Stimulated activated CD8-positive, alpha-beta memory T cell treated with anti-CD3 and anti-CD28 coated beads, Interleukin-4, amount 100 ng/mL, for 1 hour (primary cell): ENCODE measurements at places on chromosomes 2 and 18.

GRCh38 chr18:13382366-13382953 is 163.9 kb downstream of the LDLRAD4 start:
- no peak for DNase-seq

- DNase-seq: no peak
Observed at GRCh38 chr18:39805218-39805617, 2149.8 kb upstream of the PIK3C3 start.

GRCh38 chr18:26875040-26875654 is 9.6 kb upstream of the AQP4 start:
- DNase-seq: no peak

DNA sequence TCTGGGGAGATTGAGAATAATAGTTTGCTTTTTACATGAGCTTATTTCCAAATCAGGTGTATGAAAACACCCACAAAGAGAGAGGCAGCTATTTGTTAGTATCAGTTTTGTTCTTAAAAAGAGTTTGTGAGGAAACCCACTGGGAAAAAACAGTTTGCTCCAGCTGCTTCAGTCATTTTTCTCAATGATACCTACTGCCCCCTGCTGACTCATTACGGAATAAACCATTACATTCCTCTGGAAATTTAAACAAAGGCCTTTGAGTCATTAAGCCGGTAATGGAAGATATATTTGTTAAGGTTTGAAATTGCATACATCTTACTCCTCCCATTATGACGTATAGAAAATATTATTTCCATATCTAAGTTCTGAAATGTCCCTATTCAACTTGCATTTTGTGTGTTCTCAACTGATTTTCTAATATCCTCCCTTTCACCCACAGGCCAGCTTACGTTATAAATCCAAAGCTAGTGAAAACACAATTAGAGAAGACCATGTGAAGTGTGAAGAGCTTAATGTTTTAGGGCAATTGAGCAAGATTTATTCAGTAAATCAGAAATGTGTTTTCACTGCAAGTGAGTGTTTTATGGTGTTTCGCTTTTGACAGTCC is 761.6 kb downstream of the DSC3 start:
- DNase-seq: no peak
